EL (cell line): ENCODE measurements at places on chromosomes 7 and 10.

- DNase-seq = no peak
Measured at GRCh38 chr10:127915324-127915723, 8.4 kb downstream of the PTPRE start.

- no peak for DNase-seq
Measured at GRCh38 chr10:21022821-21023220, 125.7 kb upstream of the NEBL start.

GRCh38 chr7:11009631-11010030 lies 36.0 kb downstream of the PHF14 start:
- DNase-seq = no peak

DNA sequence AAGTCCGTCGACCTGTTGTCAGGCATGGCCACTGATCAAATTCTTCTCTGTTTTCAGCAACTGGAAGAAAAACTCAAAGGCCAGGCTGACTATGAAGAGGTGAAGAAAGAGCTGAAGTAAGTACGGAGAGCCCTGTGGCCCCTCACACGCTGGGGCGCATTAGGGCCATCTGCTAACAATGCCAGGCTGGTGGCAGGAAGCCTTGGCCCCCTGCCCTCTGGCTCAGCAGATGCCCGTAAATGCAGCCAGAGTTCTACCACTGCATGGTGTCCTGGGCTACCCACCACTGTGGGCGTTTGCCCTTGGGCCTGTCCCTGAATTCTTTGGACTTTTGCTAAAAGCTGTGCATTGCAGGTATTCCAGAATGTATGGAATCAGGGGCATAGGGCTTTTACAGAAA lies 96.9 kb upstream of the SH2B2 start:
- no peak for DNase-seq

DNA sequence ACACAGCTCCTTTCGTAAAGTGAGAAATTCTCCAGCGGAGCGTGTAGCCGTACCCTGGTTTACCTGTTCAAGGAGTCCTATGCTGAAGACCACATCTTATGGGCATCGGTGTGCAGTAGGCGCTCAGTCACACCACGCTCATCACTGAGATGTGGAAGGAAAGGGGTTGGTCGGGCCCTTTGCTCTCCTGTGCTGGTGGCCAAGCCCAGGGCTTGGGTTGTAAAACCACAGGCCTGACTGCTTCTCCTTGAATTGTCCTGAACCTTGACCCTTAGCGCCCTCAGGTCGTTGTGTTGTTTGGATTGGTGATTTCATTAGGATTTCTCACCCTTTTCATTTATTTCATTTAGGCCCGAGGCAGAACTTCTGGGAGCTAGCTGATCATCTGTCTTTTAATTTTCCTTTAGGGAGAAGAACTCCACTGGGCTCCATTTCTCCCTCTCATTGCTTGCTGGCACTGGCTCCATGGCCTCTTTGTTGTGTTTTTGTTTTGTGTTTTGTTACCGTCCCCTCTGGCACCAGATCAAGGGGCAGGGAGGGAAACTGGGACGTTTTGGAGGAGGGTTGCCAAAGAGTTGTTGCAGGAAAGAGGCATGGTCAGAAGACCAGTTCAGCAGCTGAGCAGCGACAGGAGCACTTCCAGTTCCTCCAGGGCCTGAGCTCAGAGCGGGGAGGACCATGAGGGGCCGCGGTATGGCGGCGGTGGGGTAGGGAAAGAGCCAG lies 511.4 kb upstream of the GALNT17 start:
- no peak for DNase-seq

GRCh38 chr7:39688611-39689480 lies 65.5 kb downstream of the RALA start:
- DNase-seq = peak; percentile 59

GRCh38 chr7:27576360-27576944 lies 86.2 kb downstream of the HIBADH start:
- DNase-seq = peak; percentile 55

DNA sequence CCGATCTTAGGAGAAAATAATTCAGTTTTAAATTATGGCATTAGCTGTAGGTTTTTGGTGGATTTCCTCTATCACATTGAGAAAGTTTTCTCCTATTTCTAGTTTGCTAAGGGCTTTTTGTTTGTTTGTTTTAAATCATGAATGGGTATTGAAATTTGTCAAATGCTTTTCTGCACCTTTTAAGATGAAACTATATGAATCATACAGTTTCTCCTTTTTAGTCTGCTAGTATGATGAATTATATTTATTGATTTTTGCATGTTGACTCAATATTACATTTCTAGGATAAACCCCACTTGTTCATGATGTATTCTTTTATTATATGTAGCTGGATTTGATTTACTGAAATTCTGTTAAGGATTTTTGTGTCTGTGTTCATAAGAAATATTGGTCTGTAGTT lies 70.3 kb upstream of the PIP4K2A start:
- DNase-seq = no peak

- DNase-seq = no peak
Measured at GRCh38 chr7:8937204-8937603, 503.8 kb downstream of the NXPH1 start.

DNA sequence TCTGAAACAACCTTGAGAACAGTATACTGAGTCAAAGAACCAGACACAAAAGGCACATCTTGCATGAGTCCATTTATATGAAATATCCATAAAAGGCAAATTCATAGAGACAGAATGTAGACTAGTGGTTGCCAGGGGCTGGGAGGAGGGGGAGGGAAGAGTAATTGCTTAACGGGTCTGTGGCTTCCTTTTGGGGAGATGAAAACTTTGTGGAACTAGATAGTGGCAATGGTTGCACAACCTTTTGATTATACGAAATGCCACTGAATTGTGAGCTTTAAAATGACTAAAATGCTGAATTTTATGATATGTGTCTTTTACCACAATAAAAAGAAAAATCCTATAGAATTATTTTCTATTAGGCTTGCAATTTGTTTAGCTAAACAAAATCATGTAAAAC lies 16.8 kb downstream of the ADRB1 start:
- no peak for DNase-seq

- DNase-seq = no peak
Measured at GRCh38 chr10:83332690-83333089, 806.6 kb upstream of the GHITM start.

GRCh38 chr7:28112012-28112411 lies 68.6 kb downstream of the JAZF1 start:
- no peak for DNase-seq

DNA sequence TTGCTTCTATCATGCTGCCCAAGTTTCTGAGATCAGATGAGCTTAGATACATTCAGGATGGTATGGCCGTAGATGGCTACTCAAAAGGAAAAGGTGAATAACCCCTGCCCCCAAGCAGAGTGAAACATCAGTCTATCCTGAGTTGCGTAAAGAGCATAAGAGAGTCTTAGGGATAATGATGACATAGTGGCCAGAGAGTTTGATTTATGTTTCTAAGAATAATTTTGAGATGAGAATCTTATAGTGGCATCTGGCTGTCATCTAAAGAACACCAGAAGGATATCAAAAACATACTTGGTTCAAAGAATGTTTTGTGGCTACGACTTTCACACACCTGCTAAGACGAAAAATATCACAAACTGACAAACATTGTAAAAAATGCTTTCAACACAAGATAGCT lies 20.6 kb downstream of the PIK3CG start:
- no peak for DNase-seq

- no peak for DNase-seq
Measured at GRCh38 chr7:2958416-2959102, 85.1 kb downstream of the CARD11 start.

- DNase-seq = no peak
Measured at GRCh38 chr7:13560441-13560840, 429.0 kb downstream of the ETV1 start.

DNA sequence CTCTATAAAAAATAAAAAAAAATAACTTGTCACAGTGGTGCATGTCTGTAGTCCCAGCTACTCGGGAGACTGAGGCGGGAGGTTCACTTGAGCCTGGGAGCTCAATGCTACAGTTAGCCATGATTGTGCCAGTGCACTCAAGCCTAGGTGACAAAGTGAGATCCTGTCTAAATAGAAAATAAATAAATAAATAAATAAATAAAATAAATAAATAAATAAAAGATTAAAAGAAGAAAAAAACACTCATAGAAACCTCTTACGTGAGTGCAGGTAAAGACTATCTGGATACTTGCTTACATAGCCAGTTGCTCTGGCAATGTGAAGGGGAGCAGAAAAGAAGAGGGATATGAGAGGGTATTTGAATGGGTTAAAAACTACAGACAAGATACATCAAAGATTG lies 242.5 kb upstream of the PCDH15 start:
- DNase-seq = no peak

DNA sequence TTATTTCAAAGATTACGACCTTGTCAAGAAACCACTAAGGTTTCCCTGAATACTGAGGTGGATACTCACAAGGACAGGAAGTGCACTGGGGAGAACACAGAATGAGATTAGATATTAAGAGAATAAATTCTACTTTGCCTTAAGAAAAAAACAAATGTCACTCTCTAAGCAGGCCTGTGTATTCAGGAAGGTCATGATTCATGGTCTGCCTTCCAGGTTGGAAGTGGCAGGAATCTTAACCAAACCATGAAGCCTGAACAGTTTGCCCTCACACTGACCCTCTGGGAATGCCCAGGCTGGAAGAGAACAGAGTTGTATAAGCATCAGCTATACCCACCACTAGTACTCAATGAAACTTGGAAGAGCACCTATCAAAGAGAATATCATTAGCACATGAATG lies 227.6 kb downstream of the DGKI start:
- no peak for DNase-seq

DNA sequence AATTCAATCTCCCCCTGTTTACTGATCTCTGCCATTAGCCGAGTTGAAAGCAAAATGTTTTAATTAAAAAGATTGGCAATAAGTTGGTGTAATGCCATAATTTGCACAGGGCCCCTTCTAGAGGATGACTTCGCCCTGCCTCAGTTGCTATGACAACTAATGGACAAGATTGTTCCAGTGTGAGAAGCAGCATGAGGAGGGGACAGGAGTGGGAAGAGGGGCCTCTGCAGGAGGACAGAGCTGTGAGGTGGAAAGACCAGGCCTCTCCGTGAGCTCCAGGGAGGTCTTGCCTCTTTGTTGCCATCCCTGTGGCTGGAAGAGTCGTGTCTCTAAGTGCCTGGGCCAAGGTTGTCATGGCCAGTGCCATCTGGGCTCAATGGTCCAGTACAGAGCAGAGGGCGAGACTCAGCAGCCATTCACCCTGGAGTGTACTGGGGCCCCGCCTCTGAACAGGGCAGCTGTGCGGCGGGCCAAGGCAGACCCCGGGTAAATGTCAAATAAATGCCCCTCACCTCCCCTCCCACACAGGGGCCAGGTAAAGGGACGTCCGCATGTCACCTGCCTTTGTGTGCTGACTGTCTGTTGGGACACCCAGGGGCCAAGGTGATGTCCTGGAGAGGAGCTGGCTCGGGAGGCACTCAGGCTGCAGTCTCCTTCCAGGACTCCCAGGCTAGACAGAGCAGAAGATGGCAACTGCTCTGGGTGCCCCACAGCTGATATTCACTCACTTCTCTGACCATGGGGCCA lies 97.0 kb upstream of the RET start:
- DNase-seq = no peak

DNA sequence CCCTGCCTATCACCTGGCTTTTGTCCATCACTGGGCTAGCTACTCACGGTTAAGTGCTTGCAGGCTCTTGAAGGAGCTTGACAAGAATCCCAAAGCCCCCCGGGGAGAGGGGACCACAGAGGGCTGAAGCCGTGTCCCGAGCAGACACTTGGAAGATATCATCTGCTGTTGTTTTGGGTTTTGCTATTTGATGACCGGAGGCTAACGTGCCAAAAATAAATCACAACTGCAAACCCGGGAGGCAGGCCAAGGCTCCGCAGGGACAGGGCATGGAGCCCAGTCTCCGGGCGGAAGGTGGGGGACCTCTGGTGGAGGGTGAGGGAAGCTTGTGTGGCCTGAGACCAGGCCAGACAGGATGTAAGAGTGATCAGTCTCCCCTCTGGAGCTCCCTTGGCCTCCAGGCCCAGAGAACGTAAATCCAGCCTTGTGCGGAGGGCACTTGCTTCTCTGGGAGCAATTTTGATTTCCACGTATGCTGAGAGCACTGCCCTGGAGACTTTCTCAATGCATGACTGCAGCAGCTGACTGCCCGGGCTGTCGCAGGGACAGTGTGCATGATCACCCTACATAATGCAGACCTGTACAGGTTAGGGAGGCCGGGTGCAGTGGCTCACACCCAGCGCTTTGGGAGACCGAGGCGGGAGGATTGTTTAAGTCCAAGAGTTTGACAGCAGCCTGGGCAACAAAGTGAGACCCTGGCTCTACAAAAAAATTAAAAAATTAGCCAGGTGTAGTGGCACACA lies at the start of gene PHKG1:
Gene PHKG1 (minus strand): TSS at position 164 of the 743 bp plus-strand sequence. CDS start 4,011 bp downstream, outside the sequence.
- DNase-seq = peak; percentile 83

DNA sequence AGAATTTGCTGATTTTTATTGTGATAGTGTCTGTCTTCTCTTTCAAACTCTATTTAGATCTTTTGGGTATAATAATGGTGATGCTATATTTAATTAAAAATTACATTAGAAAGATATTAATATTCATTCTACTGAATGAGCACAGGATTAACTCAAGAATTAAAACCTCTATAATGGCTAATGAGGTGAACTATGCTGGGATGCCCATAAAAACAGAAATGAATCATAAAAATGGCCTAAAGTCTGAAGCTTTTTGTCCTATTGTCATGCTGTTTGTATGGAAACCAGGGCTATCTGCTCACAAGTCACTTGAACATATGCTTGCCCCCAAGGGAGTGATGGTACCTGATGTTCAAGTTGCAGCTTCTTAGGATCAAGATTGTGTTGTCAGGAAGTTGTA lies 76.2 kb upstream of the ICA1 start:
- DNase-seq = no peak

GRCh38 chr7:158569858-158570323 lies 17.7 kb downstream of the PTPRN2 start:
- DNase-seq = no peak

GRCh38 chr7:151648429-151648828 lies 128.7 kb upstream of the RHEB start:
- no peak for DNase-seq
